Stimulated activated CD8-positive, alpha-beta memory T cell treated with anti-CD3 and anti-CD28 coated beads, Interleukin-2, amount 100 ng/mL, for 48 hours (primary cell): ENCODE measurements at places on chromosomes 4 and X.

DNA sequence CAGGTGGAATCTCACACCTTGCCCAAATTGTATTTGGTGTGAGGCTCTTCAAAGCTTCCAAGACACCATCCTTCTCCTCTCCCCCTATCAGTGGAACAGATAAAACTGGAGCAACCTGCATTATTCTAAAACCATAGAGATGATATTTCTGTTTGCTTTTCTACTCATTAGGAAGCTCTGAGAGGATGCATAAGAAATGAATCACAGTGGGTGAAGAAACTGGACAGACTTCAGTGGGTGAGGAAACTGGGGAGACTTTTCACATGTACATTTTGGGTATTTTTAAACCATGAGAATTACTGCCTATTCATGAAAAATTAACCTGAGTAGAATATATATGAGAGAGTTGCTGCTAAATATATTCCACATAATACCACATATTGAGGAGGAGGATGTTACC lies 16.4 kb downstream of the HAND2 start:
- DNase-seq: no peak

- DNase-seq: no peak
Measured at GRCh38 chrX:30241724-30242415, at the start of gene MAGEB4. TSS of gene MAGEB4 (plus strand) at chrX:30242000. CDS start at chrX:30242136, 136 bp downstream.

GRCh38 chrX:121579016-121579760 lies 531.8 kb downstream of the GLUD2 start:
- no peak for DNase-seq

- DNase-seq: no peak
Measured at GRCh38 chrX:120790118-120790517, 85.5 kb downstream of the CT47B1 start.

DNA sequence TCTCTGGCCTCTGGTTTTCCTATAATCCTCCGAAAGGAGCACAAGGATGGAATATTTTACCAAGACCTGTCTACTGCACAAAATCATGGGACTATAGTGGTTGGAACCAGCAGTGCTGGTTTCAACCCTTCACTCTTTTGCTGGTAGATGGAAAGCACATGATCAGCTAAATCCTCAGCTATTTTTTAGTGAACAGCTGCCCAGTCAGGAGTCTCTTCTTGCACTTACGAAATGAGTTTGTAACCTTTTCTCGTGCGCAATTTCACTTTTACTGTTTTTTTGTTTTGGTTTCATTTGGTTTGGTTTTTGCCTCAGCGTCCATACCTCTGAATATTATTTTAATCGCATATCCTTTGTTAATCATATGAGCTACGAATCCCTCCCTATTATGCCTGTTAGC lies 418.5 kb upstream of the CPEB2 start:
- DNase-seq: no peak

GRCh38 chr4:136751556-136751955 lies 780.7 kb downstream of the PCDH18 start:
- no peak for DNase-seq

- DNase-seq: peak; percentile 4
Measured at GRCh38 chrX:39688576-39689375, 409.0 kb downstream of the BCOR start.

DNA sequence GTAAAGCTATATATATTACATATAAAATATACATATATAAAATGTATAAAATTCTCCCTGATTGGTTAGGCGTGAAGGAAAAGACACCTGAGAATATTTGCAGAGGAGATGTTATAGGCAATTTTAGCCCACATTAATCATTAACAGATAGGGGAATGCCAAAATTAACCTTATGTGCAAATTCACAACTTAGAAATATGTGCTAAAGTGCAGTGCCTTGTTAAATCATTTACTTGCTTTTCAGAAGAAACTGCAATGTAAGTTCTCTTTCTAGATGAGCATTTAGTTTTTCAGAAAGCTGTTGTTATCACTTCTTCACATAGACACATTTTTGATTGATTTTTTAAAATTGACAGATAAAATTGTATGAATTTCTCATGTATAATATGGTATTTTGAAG lies 5.6 kb downstream of the TASL start:
- no peak for DNase-seq

GRCh38 chrX:55107911-55108310 lies 19.1 kb downstream of the PAGE2 start:
- no peak for DNase-seq

DNA sequence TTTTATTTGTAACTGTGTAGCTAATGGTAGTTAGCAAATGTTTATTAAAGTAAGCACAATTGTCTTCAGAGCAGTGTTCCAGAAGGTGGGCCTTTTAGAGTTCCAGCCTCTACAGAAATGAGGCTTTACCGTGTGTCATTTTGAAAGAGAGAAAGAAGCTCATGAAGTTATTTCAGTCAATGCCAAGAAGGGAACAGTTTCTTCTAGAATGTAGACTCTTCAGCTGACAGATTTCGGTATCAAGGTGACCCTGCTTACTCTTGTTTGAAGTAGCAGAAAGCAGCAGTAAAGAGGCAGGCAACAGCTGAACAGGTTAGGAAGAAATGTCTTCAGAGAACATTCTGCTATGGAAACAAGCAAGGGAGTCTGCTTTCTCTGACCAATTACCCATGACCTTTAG lies 93.6 kb downstream of the TASL start:
- no peak for DNase-seq

GRCh38 chrX:2321411-2321810 lies 179.4 kb downstream of the DHRSX start:
- DNase-seq: no peak

DNA sequence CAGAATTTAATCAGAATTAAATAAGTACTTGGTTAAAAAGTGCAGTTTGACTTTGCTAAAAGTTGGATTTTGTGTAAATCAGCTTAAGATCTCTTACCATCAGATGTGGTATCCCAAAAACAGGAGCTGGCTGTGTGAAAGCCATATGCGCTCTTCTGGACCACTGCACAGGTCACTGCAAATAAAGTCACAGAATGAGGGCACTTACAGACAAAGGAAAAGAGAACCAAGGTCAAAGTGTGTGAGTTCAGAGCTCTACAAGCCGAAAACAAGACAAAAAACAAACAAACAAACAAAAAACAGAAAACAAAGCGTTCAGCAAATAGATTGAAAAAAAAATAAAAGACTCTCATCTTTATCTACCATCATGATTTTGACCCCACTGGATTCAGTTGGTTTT lies 6.4 kb downstream of the DYNLT3 start:
- DNase-seq: no peak

DNA sequence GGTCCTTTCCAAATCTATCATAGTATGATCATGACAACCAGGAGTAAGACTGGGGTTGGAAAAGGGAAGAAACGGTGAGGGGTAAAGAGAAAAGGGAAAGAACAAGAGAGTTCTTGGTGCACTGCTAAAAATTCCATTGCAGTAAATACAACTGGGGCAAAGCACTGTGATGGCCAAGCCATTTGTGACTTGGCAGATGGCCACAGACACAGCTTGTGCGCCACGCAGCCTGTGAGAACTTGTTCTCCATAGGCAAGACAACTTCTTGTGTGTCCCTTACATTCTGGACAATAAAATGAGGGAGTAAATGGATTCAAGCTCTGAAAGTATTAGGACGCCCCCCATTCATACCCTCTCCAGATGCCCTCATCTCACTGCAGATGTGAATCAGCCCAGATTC lies 10.9 kb downstream of the MFAP3L start:
- no peak for DNase-seq

- no peak for DNase-seq
Measured at GRCh38 chr4:77773101-77773500, 46.1 kb downstream of the CNOT6L start.

GRCh38 chrX:107505223-107505622 lies 55.8 kb downstream of the FRMPD3 start:
- DNase-seq: no peak

GRCh38 chr4:81620442-81620841 lies 148.7 kb upstream of the RASGEF1B start:
- no peak for DNase-seq

DNA sequence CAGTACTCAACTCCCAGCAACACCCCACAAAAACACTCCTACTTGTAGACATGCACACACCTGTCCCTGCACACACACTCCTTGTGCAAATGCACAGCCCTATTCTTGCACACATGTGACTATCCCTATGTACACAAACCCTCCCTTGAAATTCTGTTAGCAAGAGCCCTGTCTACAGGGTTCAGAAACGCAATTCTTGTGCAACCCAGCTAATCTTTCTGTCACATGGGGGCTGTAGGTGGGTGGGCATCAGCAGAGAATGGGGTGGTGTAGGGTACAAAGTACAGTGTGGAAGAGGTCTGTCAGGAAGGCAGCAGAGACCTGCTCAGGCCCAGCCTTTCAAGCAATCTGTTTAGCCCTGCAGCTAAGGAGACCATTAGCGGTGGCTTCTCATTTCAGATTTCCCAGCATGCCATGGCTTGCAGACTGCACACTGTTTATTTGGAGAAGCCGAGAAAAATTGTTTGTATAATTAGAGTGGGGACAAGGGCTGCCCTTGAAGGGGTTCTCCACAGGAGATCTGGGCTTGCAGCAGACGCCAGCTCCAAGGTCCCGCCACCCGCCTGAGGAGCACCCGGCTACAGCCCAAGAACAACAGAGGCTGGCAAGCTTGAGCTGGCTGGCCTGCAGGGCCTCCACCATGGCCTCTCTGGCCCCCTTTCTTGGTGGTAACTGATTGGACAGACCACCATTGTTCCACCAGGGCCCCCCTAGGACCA lies 144.0 kb upstream of the PJA1 start:
- no peak for DNase-seq

- DNase-seq: peak; percentile 33
Measured at GRCh38 chr4:41216294-41217019, 2.1 kb upstream of the APBB2 start.

DNA sequence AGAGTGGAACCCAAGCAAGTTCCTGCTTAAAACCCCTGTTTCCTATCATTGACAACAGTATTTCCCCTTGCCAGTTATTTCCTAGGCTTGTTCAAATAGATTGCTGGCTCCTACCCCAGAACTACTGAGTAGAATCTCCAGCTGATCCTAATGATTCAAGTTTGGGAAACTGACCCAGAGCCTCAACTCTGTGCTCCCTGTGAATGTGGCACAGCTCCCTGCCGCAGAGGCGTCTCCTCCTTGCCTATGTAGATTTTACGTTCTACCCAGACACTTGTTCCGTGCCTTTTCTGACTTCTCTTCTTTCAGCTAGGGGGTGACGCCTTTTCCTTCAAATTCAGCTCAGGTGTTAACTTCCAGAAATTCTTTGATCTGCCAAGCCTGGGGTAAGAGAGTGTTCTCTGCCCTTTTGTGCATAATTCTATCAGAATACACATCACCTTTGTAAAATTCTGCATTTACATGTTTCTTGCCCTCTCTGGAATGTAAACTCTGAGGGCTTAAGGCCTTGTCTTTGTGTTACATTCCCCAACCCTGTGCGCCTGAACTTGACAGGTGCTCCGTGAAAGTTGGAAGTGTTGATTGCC lies 4.4 kb downstream of the LSM6 start:
- no peak for DNase-seq

DNA sequence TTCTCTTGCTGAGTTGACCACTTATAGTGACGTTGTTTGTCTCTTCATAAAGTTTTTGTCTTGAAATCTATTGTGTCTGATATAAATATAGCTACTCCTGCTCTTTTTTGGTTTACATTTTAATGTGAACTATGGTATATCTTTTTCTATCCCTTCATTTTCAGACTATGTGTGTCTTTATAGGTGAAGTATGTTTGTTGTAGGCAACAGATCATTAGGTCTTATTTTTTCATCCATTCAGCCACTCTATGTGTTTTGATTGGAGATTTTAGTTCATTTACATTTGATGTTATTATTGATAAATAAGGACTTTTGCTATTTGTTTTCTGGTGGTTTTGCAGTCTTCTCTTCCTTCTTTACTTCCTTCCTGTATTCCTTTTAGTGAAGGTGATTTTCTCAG lies 44.0 kb upstream of the SLC16A2 start:
- no peak for DNase-seq

DNA sequence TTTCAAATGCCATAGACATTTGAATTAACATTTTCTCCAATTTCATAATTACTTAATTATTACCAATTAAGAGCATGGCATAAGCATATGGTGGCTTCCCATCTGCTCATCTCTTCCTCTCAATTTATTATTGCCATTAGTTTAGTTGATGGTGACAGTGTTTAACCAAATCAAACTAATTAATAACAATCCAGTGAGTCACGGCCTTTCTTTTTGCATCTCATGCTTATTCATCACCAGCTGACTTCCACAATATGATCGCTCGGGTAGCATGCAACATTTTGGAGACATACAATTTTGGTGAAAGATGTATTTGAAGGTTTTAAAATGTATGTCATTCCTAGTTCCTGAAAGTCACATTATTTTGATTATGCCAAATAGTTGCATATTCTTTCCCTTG lies 172.8 kb upstream of the TACR3 start:
- DNase-seq: no peak

- no peak for DNase-seq
Measured at GRCh38 chrX:112536544-112536943, 143.2 kb downstream of the LHFPL1 start.

DNA sequence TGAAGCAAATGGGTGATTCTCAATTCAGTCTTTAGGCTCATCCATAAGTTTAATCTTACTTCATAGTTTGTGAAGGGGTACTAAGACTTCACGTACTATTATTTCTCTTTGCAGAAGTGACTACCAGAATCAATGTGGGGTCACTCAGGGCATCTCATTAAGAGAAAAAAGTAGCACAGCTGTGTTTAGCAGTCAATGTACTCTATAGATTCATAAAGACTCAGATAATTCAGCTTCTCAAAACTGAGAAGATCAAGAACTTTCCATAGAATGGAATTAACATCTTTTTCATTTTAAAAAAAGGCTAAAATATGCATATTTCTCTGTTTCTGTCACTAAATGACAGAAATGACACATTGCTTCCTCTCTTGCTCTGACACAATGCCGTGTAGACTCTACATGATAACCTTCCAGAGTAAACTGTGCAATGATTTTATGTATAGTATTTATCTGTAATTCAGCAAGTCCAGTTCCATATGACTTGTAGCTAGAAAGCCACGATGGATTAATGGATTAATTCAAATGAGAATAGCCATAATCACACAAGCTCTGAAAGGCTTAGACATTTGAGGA lies 20.3 kb upstream of the LSM6 start:
- no peak for DNase-seq

DNA sequence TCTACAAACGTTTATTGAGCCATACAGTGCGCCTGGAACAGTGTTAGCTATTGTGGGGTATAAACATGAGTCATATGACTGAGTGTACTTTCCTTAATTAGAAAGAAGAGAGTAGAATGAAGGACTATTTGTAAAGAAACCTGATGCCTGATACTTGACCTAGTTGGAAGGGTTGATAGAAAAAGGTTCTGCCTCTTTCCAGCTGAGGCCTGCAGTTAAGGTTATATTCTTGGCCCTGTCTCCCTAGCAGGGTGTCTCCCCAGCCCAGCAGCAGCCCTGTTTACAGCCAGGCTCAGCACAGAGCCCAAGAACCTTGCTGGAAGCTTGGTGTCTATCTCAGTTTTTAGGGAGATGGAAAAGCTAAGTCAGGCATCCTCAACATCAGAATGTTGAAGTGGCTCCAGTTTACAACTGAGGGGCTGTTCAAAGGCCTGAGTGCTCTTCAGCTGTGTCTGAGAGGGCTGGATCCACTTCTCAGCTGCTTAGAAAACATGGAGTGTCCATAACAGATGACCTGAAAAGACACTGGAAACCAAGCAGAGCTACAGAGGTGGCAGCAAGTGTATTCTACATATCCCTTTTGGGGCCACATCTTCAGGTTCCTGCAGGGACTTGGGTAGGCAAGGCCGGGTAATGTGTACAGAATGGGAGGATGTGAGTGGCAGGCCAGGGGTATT lies 21.6 kb downstream of the NYX start:
- DNase-seq: no peak

GRCh38 chr4:112817933-112818593 lies 181.1 kb downstream of the LARP7 start:
- DNase-seq: peak; percentile 33
